ENCODE measurements at places on chromosomes 2 and 18.
A peak's percentile ranks its signal among the peaks of the same experiment; 100 is the strongest.

- no peak for DNase-seq
These were observed 314.3 kb upstream of the COL3A1 start for GRCh38 chr2:188659656-188660406.

DNA sequence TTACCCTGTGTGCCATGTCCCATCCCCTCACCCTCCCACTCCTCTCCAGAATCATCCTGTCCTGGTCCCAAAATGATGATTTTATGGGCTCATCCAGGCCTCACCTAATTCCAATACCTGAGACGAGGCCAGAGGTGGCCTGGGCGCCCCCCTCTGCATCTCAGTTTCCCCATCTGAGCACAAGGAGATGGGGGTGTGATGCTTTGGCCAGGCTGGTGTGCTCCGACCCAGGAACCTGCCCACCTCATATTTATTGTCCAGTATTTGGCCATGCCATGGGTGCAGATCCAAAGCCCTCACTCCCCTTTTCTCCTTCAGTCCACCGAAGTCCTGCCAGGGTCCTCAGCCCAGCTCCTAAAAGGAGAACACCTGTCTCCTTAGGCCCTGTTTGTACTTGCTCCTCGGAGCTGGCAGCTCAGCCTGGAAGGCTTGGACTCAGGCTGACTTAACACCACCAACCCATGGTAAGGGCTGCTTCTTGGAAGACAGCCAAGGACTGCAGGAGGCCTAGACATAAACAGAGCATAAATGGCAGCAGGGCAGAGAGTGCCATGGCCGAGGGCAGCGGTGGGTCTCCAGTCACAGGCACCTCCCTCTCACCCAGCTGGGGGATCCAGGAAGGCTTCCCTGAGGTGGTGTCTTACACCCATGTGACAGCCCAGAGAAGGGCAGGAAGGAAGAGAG lies 3.6 kb downstream of the TEX51 start:
- peak; percentile 78 for DNase-seq

DNA sequence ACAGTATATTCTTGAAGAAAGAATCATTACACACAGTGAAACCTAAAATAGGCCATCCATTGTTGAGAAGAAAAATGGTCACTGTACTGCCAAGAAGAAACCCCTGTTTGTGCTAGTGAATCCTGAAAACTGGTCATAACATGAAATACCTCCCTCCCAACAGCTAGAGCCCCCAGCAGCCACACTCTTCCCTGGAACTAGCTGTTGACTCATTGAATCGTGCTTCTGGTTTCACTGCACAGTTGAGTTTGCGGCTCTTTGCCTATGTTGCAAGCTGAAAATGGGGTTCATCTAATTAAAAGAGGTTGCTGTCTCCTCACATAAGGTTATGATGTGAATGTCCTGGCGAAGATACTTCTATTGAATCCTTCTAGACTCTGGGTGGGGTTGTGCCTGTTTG lies 86.3 kb downstream of the UGGT1 start:
- no peak for DNase-seq

DNA sequence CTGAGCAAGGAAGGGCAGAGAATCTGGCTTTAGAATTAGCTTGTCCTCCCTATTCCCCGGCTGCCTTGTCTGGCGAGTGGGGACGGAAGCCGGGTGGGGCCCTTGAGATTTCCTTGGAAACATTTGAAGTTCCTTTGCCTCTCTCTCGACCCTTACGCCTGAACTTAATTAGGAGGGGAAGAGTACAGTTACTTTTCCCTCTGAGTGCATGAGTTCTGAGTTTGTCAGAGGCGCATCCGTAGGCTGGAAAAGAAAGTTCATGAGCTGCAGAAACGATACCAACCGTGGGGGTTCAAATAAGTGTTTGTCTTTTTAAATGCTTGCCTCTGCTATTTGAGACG lies 468 bp downstream of the PIKFYVE start:
- DNase-seq = no peak

- no peak for DNase-seq
These were observed 114.9 kb upstream of the SULT1C3 start for GRCh38 chr2:108124736-108125495.

DNA sequence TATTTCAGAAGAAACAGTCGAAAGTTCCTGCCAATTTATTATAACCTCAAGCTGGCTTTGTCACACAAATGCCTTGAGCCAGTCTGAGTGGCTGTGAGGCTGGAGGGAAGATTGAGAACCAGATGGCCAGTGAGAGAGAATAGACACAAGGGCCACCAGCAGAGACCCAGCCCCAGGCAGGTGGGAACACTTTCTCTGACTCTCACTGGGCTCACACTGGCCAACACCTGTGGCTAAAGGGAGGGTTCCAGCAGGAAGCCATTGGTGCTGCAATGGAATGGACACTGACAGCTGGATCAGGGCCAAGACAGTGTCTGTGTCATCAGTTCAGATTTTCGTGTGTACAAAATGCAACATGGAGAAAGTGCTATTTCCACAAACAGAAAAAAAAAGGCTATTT lies 29.9 kb downstream of the LOXHD1 start:
- no peak for DNase-seq

- DNase-seq = no peak
These were observed 148.5 kb downstream of the LNPK start for GRCh38 chr2:175853616-175853890.

- DNase-seq = no peak
These were observed 42.4 kb downstream of the THUMPD2 start for GRCh38 chr2:39736640-39737039.

Data from mesenteric fat pad (tissue), 1 donor.